Adrenal gland (tissue), 19 donors: ENCODE measurements at places on chromosomes 4 and X. TPM values are rescaled to one million over a fixed set of nuclear protein-coding genes. Genes with fewer than 3 reads are reported as not detected.

- H3K27ac ChIP-seq = no peak overlapping the region
- H3K36me3 ChIP-seq = no peaks in the 10 kb centered on the region
Measured at GRCh38 chr4:165361810-165362209, 17.0 kb upstream of the CPE start.

GRCh38 chr4:147157860-147158701, 212.4 kb upstream of the TTC29 start:
- H3K4me1 ChIP-seq = no peaks in the 10 kb centered on the region
- no peaks in the 10 kb centered on the region for H3K36me3 ChIP-seq
- DNase-seq = no peak
- H3K4me3 ChIP-seq = peak overlapping the region; percentile 50

DNA sequence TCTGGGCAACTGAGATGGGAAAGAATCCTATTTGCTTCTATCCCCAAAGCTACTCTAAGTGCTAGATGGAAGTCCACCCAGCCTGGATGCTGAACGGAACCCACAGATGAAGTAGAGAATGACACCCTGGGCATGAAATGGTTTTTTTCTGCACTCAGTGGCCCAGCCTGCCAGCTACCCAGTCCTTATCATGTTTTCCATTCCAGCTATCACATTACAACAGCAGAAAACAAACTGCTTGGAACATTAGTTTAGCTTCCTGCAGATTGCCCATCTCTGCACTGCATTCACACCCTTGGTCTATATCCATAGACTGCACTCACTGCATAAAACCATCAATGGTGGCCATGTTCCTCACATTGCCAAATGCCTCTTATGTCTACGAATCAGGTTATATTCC, 79.1 kb downstream of the NYX start:
- no peaks in the 10 kb centered on the region for H3K4me1 ChIP-seq
- H3K36me3 ChIP-seq = peaks cover 9% of the 10 kb centered on the region
- DNase-seq = no peak
- H3K27me3 ChIP-seq = no peaks in the 10 kb centered on the region

DNA sequence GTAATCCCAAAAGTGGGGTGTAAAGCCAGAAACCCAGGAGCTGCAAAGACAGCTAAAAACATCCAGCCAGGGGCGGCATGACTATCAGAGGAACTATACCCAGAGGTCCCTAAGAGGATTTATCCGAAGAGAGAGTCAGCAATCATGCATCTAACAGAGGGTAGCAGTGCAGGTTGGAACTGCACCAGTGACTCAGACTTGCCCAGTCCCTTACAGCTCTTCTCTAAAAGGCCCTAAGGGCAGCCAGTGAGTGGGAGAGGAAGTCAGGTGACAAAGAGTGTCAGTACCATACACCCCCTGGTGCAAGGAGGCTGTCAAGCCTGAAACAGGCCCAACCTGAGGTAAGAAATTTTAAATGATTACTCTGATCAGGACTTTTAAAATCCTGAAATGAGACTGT, 88.1 kb downstream of the CAMK2D start:
- no peaks in the 10 kb centered on the region for H3K36me3 ChIP-seq
- H3K27ac ChIP-seq = no peak overlapping the region
- H3K4me1 ChIP-seq = peaks cover 31% of the 10 kb centered on the region
- H3K4me3 ChIP-seq = no peak overlapping the region

DNA sequence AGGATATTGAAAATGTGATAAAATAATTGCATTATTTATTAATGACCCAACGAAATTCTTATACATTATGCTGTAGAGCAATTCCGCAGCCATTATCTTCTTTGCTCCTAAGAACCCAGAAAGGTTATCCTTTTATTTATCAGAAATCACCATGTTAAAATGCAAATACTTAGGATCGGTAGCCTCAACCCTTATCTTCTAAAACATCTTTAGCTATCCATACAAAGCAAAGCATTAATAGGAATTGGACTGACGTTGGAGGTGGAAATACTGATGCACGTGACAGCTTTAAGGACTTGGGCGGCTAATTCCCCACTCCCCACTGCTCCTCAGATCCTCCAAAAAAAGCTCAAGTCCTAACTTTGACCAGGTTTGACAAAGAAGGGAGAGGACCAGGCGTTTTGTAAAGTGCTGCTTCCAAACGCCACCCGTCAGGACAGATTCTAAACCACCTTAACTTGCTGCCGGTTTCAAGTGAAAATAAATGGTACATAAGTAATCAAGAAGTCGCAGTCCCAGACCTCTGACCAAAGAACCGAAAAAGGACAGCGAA, 539 bp upstream of the SPCS3 start:
- H3K27ac ChIP-seq = peak overlapping the region; percentile 96
- no peak for DNase-seq
- H3K4me3 ChIP-seq = peak overlapping the region; percentile 88

- no peaks in the 10 kb centered on the region for H3K4me1 ChIP-seq
- H3K27me3 ChIP-seq = peaks cover 27% of the 10 kb centered on the region
- H3K27ac ChIP-seq = no peak overlapping the region
- no peaks in the 10 kb centered on the region for H3K36me3 ChIP-seq
Measured at GRCh38 chrX:101370888-101371504, 15.0 kb downstream of the BTK start.

DNA sequence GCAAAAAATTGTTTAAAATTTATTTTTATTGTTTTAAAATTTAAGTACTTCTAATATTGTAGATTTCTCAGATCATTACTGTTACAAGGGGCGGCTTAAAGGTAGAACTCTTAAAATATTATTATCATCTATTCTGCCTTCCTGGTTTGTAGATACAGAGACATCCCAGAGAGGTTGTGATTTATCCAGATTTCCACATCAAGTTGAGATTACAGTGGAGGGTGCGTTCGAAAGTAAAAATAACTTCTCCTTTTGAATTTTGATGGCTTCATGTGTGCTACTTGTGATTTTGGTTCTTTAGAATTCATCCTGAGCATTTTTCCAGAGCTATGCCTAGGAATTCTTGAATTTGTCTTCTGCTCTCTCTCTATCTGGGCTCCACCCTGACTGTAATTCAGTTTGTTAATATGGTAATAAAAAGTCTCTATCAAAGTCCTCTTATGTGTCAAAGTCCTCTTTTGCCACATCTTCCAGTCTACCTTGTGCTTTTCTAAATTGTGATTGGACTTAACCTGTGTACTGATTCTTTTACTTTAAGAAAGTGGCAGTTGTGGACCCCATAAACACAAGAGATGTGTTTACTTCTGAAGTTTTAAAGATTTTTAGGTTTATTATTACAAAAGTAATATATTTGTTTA, 37.2 kb downstream of the CLCN3 start:
- no peaks in the 10 kb centered on the region for H3K36me3 ChIP-seq
- DNase-seq = no peak
- H3K4me1 ChIP-seq = peaks cover 28% of the 10 kb centered on the region
- H3K4me3 ChIP-seq = no peak overlapping the region
- no peak overlapping the region for H3K27ac ChIP-seq
- H3K27me3 ChIP-seq = no peaks in the 10 kb centered on the region

DNA sequence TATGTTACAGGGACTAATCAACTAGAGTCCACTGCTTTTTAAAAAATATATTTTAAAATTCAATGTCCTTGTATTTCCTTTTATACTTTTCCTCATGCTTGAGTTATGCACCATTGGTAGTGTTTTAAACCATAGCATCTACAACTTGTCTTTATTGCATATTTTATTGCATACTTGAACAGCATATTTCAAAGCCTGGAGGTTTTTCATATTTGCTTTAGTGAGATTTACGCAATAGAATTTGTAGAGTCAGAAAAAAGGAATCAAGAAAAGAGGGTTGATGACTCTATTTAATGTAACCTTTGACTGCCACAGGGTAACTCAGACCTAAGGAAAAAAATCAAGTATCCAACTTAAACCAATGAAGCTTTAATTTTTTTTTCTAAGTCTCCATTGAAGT, 1165.7 kb upstream of the IGFBP7 start:
- H3K4me3 ChIP-seq = no peak overlapping the region
- no peaks in the 10 kb centered on the region for H3K36me3 ChIP-seq
- DNase-seq = no peak
- no peak overlapping the region for H3K27ac ChIP-seq
- no peaks in the 10 kb centered on the region for H3K27me3 ChIP-seq

- peaks cover 27% of the 10 kb centered on the region for H3K27me3 ChIP-seq
- no peaks in the 10 kb centered on the region for H3K36me3 ChIP-seq
- H3K4me3 ChIP-seq = no peak overlapping the region
- DNase-seq = no peak
- H3K4me1 ChIP-seq = no peaks in the 10 kb centered on the region
Measured at GRCh38 chrX:72107320-72107719, 24.4 kb downstream of the RTL5 start.

GRCh38 chrX:10989386-10989785, 121.7 kb upstream of the HCCS start:
- no peaks in the 10 kb centered on the region for H3K27me3 ChIP-seq
- H3K4me1 ChIP-seq = no peaks in the 10 kb centered on the region
- H3K36me3 ChIP-seq = no peaks in the 10 kb centered on the region
- no peak for DNase-seq
- H3K27ac ChIP-seq = no peak overlapping the region

GRCh38 chrX:49701933-49702332, 6.1 kb upstream of the PAGE1 start:
- H3K27me3 ChIP-seq = peaks cover 20% of the 10 kb centered on the region
- H3K4me1 ChIP-seq = no peaks in the 10 kb centered on the region
- DNase-seq = no peak
- no peaks in the 10 kb centered on the region for H3K36me3 ChIP-seq

GRCh38 chrX:15676886-15677285, 12.3 kb upstream of the CLTRN start:
- peaks cover 8% of the 10 kb centered on the region for H3K4me1 ChIP-seq
- H3K27me3 ChIP-seq = no peaks in the 10 kb centered on the region
- no peak for DNase-seq
- no peaks in the 10 kb centered on the region for H3K36me3 ChIP-seq

DNA sequence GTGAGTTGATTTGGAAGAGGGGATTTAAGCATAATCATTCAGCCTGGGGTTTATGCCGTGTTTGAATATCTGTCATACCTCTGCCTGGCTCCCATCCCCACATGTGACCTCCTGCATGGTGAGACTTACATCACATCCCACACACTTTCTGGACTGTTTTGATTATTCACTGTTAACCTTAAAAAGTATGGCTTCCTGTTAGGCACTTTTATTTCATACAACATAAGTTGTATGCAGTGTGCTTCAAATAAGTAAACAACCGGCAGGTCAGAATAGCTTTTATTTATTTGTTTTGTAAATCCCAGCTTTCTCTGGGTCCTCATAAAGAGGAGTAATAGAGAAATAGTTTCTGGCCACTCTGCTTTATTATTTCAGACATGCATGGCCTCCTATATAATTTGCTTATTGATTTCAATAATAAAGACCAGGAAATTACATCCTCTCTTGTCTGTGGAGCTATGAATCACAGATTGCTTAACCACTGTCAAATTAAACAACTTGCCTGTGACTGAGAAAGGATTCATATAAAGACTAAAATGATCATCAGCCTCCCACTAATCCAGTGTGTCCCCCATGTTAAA, 376.8 kb upstream of the ZFP42 start:
- H3K27me3 ChIP-seq = no peaks in the 10 kb centered on the region
- no peaks in the 10 kb centered on the region for H3K4me1 ChIP-seq
- H3K4me3 ChIP-seq = no peak overlapping the region
- H3K36me3 ChIP-seq = no peaks in the 10 kb centered on the region
- no peak overlapping the region for H3K27ac ChIP-seq

Gene POF1B
- 0.95 TPM for total RNA-seq

Gene MID1
- 9.5 TPM for total RNA-seq

Gene VEGFD
- 18.8 TPM for total RNA-seq
